ENCODE measurements at places on chromosomes 3 and 15. TPM values are rescaled to one million over a fixed set of nuclear protein-coding genes. Genes with fewer than 3 reads are reported as not detected.

The PXK gene
- total RNA-seq: 11.7 TPM

The MUC20 gene
- total RNA-seq: not detected

The ZNF620 gene
- 10.2 TPM for total RNA-seq

The PYGO1 gene
- total RNA-seq: 1.6 TPM

The CHDH gene
- under 0.01 TPM for total RNA-seq

The MESP1 gene
- 0.65 TPM for total RNA-seq

Measured in epithelial cell of umbilical artery (primary cell).